Kidney epithelial cell (primary cell): ENCODE measurements at places on chromosomes 1 and 21. TPM values are rescaled to one million over a fixed set of nuclear protein-coding genes. Genes with fewer than 3 reads are reported as not detected.

The CLIC4 gene
- total RNA-seq: 224 and 227 TPM in 2 replicates

The CFAP141 gene
- total RNA-seq: not detected in 2 replicates

The IL12RB2 gene
- total RNA-seq: 0.17 and 0.55 TPM in 2 replicates

The PGLYRP3 gene
- total RNA-seq: not detected in 2 replicates

GRCh38 chr1:28058971-28059878, 29.2 kb downstream of the EYA3 start:
- no peak for DNase-seq

DNA sequence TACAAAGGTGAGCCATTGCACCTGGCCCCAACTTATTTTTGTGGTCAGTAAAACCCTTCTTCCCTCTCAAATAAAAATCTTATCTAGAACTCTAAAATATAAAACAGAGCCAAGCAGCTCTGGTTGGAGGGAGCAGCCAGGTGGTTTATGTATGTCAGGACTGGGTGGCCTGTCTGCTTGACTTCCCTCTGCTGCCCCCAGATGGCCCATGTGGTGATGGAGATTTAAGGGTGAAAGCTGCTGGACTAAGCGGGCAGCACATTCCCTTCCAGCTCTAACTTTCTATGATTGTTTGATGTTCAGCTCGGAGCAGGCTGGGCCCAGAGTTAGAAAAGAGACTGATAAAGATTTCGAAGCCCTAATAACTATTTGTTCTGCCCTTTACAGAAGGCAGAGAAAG, 11.9 kb upstream of the PAQR6 start:
- DNase-seq: no peak

- DNase-seq: no peak
Measured at GRCh38 chr1:115282807-115283208, 55.2 kb downstream of the NGF start.

DNA sequence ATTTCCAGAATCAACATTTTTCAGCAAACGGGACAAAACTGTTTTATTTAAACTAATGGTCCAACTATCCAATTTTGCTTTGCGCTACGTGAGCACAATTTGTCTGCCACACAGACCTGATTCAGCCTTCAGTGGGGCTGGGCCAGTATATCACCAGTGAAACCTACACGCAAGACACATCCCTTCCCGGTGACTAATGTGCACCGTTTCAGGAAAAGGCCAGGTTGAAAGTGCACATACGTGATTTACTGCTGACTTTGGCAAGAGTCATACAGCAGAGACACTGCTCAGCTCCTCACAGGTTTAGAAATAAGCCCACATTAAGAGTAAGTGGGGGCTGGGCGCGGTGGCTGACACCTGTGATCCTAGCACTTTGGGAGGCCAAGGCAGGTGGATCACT, 5.1 kb upstream of the TMEM51 start:
- no peak for DNase-seq

GRCh38 chr1:52530563-52531144, 22.2 kb downstream of the TUT4 start:
- DNase-seq: no peak

GRCh38 chr1:234214129-234214910, 158.9 kb upstream of the COA6 start:
- DNase-seq: no peak

- DNase-seq: no peak
Measured at GRCh38 chr21:46035809-46036695, 54.5 kb downstream of the COL6A1 start.

GRCh38 chr1:116259663-116260062, 113.4 kb upstream of the ATP1A1 start:
- DNase-seq: no peak

The ETV3L gene
- not detected in 2 replicates for total RNA-seq

DNA sequence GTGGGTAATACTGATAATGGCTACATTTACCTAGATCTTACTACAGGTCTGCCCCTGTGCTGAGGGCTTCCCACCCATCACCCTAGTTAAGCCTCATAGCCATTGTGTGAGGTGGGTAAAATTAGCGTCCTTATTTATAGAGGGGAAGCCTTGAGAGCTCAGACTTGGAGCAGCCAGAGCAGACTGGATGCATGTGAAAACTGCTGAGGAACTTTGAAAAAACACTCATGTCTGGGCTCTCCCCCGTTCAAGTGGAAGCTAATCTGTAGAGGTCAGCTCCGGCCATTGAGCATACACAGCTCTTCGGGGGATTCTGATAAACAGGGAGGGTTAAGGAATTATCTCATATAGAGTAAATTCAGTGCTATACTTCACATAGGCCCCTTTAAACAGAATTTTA, 389.7 kb downstream of the RPS6KC1 start:
- DNase-seq: no peak

GRCh38 chr1:32272557-32273390, 19.1 kb upstream of the HDAC1 start:
- DNase-seq: no peak

DNA sequence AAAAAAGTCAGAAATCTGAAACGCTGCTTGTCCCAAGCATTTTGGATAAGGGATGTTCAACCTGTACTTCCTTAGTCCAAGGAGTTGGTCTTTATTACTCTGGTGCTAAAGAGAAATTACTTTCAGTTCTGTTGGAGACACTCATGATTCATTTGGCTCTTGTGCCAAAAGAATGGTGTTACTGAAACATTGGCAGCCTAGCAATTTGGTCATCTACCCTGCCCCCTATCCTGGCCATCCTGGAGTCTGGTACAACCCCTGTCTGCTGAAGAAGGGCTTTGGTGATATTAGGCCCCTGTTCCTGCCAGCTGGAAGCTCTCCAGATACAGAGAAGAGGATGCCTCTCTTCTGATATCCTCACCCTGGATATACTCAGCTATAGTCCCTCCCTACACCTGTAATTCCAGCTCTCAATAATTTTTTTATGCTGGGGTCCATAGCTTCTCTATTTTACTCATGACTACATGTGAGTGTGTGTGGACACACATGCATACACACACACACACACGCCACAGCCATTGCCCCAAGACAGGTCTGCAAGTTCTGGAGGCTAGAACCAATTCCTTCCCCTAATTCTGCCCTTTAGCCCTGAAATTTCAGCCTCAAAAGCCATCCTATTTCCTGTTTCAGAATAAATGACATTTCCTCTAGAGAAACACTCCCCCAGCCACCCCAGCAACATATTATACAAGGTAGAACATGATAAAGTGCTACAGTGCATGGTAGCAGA, 40.0 kb downstream of the LHX8 start:
- no peak for DNase-seq

- DNase-seq: no peak
Measured at GRCh38 chr1:9558946-9559545, 19.8 kb downstream of the SLC25A33 start.

DNA sequence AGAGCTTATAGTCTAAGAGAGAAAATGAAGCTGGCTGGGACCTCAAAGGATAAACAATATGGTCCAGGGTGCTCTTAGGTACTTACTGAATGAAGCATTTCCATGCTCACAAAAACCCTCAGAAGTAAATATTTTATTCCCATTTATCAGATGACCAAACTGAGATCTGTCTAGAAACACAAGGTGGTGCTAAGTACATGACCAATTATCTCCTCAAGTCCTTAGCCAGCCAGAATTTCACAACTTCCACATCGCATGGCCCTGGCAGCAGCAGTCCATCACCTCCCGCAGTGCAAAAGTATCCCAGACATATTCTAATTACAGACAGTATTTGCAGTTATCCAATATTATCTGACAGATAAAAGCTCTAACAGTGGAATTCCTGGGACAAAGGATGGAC, 321.7 kb upstream of the PROX1 start:
- DNase-seq: no peak

GRCh38 chr1:237861944-237862343, 28.8 kb downstream of the ZP4 start:
- DNase-seq: no peak

DNA sequence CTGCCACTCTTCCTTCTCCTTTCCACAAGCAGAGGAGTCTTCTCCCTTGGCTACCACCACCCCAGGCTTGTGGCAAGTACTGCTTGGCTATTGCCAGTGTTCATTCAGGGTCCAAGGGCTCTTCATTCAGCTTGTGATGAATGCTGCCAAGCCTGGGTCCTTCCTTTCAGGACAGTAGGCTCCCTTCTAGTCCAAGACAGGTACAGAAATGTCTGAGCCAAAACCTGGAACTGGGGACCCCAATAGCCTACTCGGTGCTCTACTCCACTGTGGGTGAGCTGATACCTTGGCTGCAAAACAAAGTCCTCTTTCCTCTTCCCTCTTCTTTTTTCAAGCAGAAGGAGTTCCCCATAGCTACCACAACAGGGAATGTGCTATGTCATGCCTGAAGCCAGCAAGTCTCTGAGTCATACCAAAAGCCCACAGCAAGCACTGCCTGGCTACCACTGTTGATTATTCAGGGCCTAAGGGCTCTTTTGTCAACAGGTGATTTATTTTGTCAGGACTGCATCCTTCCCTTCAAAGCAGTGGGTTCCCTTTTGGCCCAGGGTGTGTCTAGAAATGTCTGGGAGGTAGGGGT, 268.9 kb downstream of the HHAT start:
- peak; percentile 96 for DNase-seq

The PLA2G5 gene
- not detected in 2 replicates for total RNA-seq

The CELA3B gene
- not detected in 2 replicates for total RNA-seq

DNA sequence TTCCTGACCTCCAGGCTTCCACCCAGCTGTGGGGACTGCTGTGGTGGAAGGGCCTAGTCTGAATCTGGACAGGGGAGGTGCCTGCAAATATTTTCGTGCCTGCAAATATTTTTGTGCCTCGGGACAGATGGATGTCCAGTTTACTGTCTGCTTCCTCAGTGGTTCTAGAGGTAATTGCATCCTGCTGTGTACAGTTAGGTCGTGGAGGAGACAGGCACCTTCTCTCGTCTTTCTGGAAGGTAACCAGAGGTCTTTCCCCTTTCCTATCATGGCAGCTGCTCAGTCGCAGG, 53.8 kb upstream of the TINAGL1 start:
- DNase-seq: no peak

The GJB5 gene
- 0.27 TPM in 1 of 2 replicates, not detected in the other for total RNA-seq

The CYP4A11 gene
- total RNA-seq: not detected in 2 replicates

DNA sequence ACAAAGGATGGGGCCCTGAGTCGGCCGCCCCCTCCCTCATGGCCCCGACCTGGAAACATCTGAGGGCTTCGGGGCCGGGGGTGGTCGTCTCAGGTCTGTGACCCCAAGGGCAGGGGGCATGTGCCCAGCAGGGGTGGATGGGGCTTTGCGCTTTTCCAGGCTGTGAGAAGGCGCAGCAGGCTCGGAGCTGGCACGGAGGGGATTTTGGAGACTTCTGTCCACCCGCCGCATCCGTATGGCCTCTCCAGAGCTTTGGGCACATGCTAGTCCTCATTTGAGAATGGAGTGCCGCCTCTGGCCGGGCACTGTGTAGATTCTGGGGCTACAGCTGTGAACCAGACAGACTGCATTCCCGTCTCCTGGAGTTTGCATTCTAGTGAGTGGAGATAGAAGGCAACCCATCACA, 66.1 kb upstream of the WNT4 start:
- DNase-seq: no peak

The SELL gene
- total RNA-seq: not detected in 2 replicates

DNA sequence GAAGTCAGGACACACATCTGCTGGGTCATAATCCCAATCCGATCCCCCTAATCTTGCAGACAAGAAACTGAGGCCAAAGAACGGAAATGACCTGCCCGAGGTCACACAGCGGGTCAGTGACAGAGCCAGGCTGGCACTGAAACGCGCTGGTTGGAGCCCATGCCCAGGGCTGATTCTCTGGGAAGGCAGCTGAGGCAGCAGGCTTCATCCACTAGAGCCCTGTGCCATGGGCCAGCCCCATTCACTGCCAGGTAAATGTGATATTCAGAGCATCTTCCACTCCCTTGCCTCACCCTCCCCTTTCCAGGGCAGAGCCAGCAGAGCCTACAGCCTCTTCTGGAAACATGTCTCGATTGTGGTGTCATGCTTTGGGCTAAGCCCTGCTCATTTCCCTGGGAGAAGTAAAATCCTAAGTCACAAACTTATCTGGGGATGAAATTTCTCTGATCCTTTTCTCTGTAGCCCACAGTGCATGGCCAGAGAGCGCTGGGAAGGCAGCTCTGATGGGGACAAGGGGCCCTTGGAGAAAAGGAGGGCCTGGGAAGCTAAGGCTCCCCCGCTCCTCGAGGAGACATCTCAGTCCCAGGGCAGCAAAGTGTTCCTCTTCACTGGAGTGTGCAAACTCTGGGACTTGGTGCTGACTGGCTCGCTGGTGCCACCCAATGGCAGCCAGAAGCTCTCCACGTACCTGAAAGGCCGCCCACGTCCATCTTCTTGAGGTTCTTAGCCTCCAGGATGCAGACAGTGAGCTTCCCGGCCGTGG, 110.4 kb downstream of the SYT2 start:
- no peak for DNase-seq

DNA sequence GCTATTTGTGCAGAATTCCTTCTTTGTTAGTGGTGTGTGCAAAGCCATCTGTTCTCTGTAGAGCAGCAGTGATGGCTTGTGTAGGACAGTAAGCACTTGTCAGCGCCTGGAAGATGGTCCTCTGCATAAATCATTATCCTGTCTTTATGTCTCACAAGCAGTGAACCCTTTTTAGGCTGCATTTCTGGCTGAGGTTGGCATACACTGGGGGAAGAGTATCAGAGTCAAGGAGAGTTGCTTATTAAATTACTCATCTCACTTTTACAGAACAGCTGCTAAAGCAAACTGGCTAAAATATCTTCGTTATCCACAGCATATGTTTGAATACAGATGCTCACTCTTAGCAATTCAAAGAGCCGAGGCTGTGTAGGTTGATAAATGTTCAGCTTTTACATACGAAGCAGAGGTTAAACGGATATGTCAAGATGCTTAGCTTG, 54.6 kb upstream of the NCAM2 start:
- no peak for DNase-seq

The BEND5 gene
- 3.9 and 4.2 TPM in 2 replicates for total RNA-seq

The RNPEP gene
- 75.8 and 97.4 TPM in 2 replicates for total RNA-seq

GRCh38 chr21:38388647-38389353, 109.5 kb downstream of the ERG start:
- no peak for DNase-seq

DNA sequence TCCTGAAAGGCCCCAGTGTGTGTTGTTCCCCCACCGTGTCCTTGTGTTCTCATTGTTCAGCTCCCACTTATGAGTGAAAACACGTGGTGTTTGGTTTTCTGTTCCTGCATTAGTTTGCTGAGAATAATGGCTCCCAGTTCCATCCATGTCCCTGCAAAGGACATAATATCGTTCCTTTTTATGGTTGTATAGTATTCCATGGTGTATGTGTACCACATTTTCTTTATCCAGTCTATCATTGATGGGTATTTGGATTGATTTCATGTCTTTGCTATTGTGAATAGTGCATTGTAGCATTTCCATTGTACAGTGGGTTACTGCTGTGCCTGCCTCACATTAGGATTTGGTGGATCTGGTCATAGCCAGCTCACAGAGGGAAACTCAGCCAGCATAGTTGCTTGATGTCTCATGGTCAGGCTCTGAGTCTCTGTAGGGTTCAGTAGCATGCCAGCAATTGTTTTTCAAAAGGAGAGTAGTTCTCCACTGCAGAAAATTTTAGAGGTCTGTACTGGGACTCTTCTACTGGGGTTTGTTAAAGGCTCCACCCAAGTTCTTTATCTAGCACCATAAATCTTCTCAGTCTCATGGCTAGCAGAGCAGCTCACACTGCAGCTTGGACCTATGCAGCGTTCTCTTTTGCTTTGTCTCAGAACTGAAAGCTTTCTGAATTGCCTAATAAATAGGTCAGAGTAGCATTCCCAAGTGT, 41.0 kb downstream of the RUNX3 start:
- no peak for DNase-seq

The DCST2 gene
- 0.27 TPM in 1 of 2 replicates, not detected in the other for total RNA-seq
